Hematopoietic multipotent progenitor cell treated with erythropoietin and hydrocortisone succinate and interleukin-3 and kit ligand, for 15 days (in vitro differentiated cells): ENCODE measurements at places on chromosomes 11 and 22.

DNA sequence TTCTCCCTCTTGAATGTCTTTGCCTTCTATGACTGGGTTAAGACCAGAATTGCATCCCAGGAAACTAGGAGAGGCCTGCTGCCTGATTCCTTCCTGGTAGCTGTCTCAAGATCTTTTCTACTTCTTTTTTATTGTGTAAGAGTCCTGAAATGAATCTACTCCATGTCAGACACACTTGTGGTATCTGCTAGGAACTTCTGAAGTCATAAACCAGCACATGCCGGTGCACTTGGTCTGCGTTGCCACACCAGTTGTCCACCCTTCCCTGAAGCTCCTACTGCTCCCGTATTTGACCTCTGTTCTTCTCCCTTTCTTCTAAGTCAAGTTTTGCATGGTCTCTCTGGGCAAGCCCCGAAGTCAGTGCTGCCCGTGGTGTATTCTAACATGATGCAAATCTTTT lies 644.2 kb downstream of the ETS1 start:
- DNase-seq, result no peak

GRCh38 chr11:113331441-113331840 lies 17.1 kb downstream of the TTC12 start:
- DNase-seq, result no peak

- no peak for DNase-seq
These were observed 54.9 kb downstream of the NTM start for GRCh38 chr11:131425285-131425684.

GRCh38 chr11:125941267-125941618 lies 4.6 kb upstream of the VSIG10L2 start:
- DNase-seq, result no peak

GRCh38 chr11:13327421-13327820 lies 49.8 kb downstream of the BMAL1 start:
- DNase-seq, result no peak

GRCh38 chr11:134349802-134350355 lies 18.1 kb downstream of the GLB1L2 start:
- no peak for DNase-seq

- no peak for DNase-seq
These were observed 69.7 kb upstream of the GRK3 start for GRCh38 chr22:25494774-25495173.

DNA sequence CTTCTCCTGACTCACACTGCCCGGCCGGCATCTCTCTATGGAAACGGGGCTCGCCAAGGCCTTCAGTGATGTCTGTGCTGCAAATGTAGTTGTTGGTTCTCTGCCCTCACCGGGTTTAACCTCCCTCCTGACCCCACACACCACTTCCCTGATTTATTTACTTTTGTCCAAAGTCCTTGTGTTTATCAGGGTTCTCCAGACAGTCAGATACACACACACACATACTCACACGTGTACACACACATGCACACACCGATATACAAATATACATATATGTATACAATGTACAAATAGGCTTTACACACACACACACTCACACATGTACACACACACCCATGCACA lies 647.0 kb downstream of the BRD1 start:
- no peak for DNase-seq

DNA sequence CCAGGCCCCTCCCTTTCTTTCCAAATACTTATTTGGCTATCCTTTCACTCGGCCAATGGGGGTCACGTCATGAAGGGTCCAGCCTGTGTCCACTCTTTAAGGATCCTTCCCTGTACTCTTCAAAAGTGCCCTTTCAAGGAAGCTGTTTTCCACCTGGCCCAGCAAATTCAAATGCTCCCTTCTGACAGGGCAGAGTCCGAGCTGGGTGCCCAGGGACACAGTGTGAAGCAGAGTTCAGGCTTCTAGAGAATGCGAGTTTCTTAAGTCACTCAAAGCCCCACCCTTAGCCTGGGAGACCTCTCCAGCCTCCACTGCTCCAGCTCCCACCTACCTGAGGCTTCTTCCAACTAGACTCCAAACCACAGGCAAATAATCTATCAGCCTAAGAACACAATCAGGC lies 5.5 kb upstream of the APOA1 start:
- DNase-seq, result no peak

- DNase-seq, result no peak
These were observed 28.2 kb downstream of the C2CD3 start for GRCh38 chr11:74142624-74143023.

DNA sequence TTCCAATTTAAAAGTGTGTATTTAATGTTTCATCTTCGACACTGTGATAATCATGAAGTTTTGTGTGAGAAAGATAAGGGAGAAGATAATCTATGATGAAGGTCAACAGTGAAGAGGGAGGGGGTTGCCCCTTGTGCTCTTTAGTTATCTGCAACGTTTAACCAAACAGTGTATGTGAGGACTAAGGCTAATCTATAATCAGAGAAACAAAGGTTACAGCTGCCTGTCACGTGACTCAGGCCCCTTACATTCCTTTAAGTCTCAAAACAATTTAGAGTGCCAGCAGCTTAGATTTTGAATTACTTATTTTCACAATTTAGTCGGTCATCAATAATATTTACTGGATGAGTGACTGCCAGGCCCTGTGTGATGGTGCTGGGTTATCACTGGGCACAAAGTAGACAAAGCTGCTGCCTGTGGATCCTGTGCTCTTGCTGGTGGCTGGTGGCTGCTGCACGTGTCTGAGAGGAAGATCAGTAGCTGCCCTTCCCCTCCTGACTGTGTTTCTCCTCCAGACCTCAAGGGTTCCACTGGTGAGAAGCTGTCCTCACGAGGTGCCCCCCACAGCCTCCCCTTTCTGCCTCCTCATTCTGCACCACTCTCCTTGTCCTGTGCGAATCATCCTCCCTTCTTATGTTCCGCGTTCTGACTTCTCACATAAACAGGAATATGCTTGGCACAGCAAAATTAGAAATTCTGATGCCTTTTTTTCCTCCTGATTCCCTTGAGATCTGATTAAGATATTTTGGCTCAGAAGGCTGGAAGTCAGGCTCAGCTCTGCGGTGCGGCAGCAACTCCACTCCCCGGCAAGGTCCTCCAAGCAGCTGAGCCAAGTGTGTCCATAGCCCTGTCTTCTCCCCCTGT lies 331.1 kb upstream of the B3GAT1 start:
- DNase-seq, result no peak

DNA sequence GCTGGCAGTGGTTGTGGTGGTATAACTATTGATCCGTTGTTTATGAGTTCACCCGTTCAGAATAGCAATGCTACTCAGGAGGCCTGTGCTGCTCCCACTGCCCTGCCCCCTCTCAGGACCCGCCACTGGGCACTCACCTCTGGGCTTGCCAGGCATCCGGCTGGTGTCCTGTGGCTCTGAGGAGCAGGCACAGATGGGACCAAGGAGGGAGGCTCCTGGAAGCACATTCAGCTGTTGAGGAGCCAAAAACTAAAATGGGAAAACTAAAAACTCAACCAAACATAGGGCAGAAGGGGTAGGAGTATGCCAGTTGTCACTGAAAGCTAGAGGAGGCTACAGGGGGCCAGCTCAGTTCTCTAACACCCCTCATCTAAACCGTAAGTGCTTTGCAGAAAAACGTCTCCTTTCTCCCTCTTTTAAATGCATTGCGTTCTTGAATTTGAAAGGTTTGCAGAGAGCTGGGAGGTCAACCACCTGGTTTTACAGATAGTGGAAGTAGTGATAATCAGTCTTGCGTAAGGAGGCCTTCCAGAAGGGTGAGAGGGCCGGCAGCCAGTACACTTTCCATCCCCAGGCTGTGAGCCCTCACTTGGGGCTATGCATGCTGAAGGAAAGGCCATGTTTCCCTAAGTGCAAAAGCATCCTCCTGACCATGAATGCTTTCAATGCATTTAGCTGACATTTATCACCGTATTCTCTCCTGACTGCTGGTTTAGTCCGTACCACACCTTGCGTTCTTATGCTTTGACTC lies 547.4 kb downstream of the NTM start:
- DNase-seq, result no peak
